NCI-H69 (cell line): ENCODE measurements at places on chromosomes 6 and 20.

- DNase-seq, result peak; percentile 63
Observed at GRCh38 chr20:16434062-16434664, 139.1 kb downstream of the KIF16B start.

DNA sequence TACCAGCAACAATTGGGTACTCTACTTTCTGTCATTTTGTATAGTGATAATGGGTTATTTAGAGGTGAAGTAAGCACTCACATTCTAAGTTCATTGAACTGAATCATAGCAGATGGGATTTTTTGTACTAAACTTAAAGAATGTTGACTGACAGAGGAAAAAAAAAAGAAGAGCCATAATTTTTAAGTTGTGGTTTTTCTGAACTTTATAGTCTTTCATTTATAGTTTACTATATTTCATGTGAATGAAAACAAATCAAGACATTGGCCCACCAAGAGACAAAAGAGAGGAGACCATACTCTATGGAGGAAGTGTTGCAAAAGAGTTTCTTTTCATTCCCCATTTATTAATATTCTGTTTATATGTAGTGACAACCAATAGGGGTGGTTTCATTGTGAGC is 685.7 kb downstream of the BCKDHB start:
- no peak for DNase-seq

GRCh38 chr6:34338811-34339210 is 53.7 kb downstream of the NUDT3 start:
- DNase-seq, result peak; percentile 34

DNA sequence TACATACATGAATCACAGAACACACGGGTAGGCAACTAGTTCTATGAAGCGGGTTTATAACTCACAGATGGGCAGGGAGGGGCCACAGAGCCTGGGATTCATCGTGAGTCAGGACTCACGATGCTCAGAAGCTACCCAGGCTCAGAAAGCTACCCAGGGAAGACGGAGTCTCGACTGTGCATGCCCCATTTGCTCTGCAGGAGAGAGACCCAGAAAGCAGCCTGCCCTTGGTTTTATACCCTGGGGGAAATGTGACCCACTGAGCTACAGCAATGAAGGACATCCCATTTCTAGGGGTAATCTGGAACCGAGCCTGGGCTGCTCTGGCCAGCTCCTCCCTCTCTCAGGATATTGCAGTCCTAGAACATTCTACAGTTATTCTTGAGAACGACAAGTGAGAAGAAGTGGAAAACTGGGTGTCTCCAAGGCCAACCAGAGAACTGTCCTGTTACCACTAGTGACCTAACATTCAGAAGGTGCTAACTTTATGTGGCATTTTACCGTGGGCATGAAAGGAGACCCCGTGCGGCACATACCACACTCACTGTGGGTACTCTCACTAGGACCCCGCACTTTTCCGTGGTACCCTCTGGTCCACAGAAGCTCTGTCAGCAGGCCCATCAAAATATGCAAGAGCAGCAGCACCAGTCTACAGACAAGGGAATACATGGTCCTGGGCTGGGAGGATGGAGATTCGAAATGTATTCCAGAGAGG is 201.9 kb upstream of the PMEPA1 start:
- DNase-seq, result no peak
